ENCODE measurements at places on chromosomes 1 and 21. TPM values are rescaled to one million over a fixed set of nuclear protein-coding genes. Genes with fewer than 3 reads are reported as not detected.

GRCh38 chr1:168725831-168726230 lies 3.2 kb downstream of the DPT start:
- H3K36me3 ChIP-seq = no peaks in the 10 kb centered on the region
- no peak for DNase-seq
- no peak overlapping the region for H3K4me3 ChIP-seq
- no peak overlapping the region for H3K27ac ChIP-seq

Gene PPIAL4G
- total RNA-seq = not detected

GRCh38 chr1:221940631-221941030 lies 198.7 kb upstream of the DUSP10 start:
- H3K4me1 ChIP-seq = no peaks in the 10 kb centered on the region
- H3K36me3 ChIP-seq = no peaks in the 10 kb centered on the region
- DNase-seq = no peak

Gene PM20D1
- total RNA-seq = not detected

Gene NGF
- not detected for total RNA-seq

DNA sequence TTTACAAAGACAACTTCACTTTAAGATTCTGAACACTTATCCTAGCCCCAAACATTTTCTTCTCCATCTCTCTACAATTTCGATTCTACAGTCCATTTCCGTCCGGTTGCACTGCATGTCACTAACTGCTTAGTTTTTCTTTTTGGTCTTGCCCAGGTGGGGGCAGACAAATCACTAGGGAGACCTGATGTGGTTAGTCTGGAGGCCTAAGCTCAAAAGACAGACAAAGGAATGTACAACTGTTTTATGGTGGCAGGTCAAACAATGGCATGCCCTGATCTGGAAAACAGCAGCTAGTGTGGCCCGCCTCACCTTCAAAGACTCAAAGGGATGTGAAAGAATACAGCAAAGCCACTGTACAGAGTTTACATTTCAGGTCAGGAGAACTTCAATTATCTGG lies 3.8 kb downstream of the ETV3 start:
- no peak for DNase-seq
- no peaks in the 10 kb centered on the region for H3K27me3 ChIP-seq
- H3K4me3 ChIP-seq = no peak overlapping the region
- H3K27ac ChIP-seq = no peak overlapping the region

Gene TESK2
- total RNA-seq = 10.9 TPM
